ENCODE measurements at places on chromosomes 3 and 15.

- DNase-seq, result no peak
Observed at GRCh38 chr3:193594946-193595689, 2.1 kb downstream of the OPA1 start.

- no peak for DNase-seq
Observed at GRCh38 chr3:106401666-106402490, 533.1 kb upstream of the CBLB start.

DNA sequence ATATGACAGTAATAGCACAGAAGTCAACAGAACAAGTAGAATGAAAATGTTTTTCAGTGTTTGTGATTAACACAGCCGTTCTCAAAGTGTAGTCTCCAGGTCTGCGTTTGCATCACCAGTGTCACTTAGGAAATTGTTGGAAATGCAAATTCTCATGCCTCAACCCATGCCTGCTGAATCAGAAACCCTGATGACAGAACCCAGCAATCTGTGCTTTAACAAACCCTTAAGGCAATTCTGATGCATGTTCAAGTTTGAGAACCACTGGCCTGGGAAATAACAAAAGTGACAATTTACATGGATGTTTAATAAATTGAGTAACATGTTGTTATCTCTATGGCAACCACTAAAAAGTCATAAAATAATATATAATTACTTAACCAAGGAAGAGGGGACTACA, 103.1 kb upstream of the ATP11B start:
- DNase-seq, result no peak

GRCh38 chr15:49064281-49064653, 18.0 kb upstream of the SECISBP2L start:
- no peak for DNase-seq

- peak; percentile 60 for DNase-seq
Observed at GRCh38 chr3:56985878-56986277, 74.6 kb upstream of the SPATA12 start.

- no peak for DNase-seq
Observed at GRCh38 chr3:171676601-171677175, 133.6 kb downstream of the PLD1 start.

DNA sequence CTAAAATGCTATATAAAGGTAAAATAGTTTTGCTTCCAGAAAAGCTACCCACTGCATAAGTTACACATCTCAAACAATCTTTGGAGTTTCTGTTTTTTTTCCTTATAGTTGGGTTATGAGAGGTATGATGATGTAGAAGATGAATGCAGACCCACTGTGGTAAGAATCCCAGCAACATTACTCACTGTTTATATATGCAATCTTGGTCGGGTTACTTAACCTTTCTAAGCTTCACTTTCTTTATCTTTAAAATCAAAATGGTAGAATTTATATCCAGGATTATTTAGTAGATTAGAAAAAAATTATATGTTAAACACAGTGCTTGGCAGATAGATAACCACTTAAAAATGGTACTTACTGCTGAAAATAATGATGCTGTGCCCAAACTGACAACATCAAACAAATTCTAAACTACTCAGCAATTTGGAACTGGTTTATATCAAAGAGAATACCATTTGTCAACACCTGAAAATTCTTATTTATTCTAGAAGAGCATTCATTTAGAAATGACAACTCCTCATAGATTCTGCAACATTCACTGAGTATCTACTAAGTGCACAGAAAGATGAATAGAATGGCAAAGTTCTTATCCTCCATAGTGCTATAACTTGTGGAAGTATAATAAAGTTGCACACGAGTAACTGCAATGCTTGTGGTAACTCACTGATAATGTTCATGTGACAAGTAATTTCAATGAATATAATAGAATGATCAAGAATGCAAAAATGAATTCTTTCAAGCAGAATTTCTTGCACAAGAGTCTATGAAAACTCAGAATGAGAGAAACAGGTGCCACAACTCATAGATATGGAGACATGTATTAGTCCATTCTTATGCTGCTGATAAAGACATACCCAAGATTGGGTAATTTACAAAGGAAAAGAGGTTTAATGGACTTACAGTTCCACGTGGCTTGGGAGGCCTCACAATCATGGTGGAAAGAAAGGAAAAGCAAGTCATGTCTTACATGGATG, 129.0 kb upstream of the SLC7A14 start:
- DNase-seq, result no peak

- DNase-seq, result peak; percentile 49
Observed at GRCh38 chr3:100893590-100893989, 99.6 kb downstream of the ABI3BP start.

GRCh38 chr15:37773111-37773860, 161.2 kb upstream of the TMCO5A start:
- no peak for DNase-seq

- peak; percentile 14 for DNase-seq
Observed at GRCh38 chr15:70762469-70763119, 764 bp downstream of the UACA start.

DNA sequence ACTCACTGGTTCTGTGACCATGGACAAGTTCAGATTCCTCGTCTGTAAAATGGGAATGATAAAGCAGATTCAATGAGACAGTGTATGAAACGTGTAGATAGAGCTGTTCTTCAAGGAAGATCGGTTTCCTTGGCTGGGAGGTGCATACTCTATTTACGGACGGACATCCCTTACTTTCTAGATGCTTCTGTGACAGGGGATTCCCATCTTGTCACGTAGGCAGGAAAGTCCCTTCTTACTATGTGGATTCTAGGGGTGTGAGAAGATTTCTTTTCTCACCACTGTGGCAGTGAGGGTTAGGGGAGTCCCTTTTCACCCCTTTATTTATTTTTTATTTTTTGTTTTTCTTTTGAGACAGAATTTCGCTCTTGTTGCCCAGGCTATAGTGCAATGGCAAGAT, 180.9 kb upstream of the TBL1XR1 start:
- no peak for DNase-seq

GRCh38 chr3:150825192-150825915, 62.4 kb upstream of the SIAH2 start:
- no peak for DNase-seq

GRCh38 chr3:183911087-183911486, 26.4 kb upstream of the PARL start:
- no peak for DNase-seq

DNA sequence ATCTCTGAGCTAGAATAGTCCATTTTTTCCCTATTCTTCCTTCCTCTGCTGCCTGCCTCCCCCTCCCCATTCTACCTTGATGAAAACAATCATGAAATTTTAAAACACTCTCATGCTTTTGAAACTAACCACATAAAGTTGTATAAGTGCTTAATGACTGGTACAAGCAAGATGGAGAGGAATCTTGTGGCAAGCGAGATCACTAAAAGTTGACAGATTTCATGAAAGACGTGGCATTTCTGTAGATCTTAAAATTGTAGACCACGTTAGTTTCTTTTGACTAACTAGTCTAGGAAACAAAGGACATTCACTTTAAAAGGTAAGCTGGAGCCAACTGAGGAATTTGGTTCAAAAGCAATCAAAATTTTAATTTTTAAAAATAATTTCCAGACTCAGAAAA, 35.4 kb downstream of the HHLA2 start:
- DNase-seq, result no peak

DNA sequence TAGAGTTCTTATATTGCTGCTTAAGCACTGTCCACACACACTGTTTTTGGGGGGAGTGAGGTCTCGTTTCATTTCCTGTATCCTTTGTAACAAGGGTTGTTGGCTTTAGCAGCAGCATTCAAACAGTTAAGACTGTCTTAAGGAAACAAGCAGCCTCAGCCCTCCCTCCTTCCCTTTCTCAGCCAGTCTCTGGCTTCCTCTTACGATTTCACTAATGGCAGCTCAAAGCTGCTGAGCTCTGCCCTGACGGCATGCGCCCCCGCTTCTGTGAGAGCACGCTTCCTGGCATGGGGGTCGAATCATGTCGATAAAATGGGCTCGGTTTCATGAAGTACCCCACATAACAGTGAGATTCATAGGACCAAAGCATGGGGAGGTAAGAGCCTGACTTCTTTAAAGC, 105.0 kb downstream of the KLHL25 start:
- peak; percentile 93 for DNase-seq

GRCh38 chr3:24498391-24498790, 3.7 kb upstream of the THRB start:
- DNase-seq, result peak; percentile 82

- DNase-seq, result no peak
Observed at GRCh38 chr3:24261521-24261920, 233.1 kb downstream of the THRB start.

- no peak for DNase-seq
Observed at GRCh38 chr3:29716213-29716612, 435.3 kb downstream of the RBMS3 start.

DNA sequence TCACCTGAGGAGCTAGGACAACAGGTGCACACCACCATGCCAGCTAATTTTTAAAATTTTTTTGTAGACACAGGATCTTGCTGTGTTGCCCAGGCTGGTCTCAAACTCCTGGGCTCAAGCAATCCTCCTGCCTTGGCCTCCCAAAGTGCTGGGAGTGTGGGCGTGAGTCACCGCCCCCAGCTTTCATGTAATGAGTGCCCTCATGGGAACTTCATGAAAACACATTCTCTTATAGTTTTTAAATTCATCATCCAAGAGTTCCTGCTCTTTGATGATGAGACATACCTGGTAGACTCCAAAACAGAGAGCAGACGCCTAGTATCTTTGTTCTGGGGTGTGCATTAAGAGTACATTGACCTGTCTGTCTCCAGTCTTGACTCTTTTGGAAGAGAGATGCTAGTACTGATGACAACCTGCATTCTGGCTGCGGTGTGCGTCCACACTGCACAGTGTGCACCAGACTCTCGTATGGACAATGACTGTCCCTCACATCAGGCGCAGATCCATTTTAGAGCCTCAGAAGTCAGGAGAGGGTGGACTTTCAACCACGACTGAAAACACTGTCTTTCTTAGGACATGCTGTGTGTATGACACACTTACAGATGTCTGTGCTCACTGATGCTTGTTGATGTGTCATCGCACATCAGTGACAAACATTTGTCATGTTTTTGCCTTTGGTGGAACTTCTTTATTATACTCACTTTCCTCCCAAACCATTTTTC, 2.0 kb downstream of the NRROS start:
- DNase-seq, result peak; percentile 58

- DNase-seq, result no peak
Observed at GRCh38 chr3:37823189-37823588, 38.5 kb upstream of the CTDSPL start.

GRCh38 chr3:933326-933725, 159.5 kb upstream of the CNTN6 start:
- DNase-seq, result no peak

DNA sequence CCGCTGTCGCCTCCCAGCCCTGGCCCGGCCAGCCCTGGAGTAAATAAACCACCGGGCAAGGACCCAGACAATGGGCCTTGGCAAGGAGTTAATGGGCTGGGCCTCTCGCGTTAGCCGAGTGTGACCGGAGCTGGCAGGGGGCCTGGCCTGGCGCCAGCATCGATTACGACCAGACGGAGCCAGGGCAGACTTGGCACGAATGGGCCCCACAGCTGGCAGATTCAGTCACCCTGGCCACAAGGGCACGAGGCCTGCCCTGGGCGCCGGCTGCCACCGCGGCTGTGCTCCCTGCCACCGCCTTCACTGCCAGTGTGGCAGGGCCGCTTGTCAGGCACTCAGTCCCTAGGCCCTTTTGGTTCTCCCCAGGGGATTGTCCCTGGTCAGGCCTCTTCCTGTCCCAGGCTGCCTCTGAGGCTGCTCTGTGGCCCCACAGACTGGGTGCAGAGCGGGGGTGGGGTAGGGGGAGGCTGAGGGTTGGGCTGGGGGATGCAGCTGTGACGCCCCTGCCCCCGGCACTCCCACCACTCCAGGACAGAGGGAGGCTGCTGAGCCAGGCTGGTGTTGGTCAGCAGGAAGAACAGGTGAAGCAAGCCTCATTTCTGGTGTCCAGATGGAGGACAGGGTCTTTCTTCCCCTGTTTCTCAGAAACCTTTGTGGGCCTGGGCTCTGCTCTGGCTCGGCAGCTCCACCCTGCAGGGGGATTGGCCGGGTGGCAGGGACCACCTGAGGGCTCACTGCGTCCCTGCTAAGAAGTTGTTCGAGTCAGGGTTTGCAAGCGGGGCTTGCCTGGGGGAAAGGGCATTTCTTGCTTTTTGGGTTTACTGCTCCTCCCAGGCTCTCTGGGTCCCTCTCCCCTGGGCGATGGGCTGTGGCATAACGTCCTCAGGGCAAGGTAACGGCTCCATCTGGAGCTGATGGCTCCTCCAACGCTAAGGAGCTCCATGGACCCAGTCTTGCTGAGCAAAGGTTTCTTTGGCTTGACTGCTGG, 30.5 kb upstream of the SRP14 start:
- no peak for DNase-seq

DNA sequence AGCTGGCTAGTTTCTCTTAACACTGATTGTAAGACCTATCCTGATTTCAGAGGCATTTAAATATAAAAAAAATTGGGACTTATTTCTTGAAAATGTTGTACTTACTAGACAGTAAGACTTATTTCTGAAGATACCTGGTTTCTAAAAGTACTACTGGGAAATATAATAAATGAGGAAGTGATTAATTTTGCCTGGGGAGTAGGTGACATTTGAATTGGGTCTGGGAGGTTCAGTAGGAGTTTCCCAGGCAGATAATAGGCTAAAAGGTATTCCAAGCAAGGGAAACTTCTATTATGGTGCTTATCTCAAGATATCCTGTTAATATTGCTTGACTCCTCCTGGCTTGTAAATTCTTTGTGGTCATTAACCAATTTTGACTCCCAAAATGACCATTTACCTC, 6.5 kb upstream of the IQGAP1 start:
- DNase-seq, result no peak

DNA sequence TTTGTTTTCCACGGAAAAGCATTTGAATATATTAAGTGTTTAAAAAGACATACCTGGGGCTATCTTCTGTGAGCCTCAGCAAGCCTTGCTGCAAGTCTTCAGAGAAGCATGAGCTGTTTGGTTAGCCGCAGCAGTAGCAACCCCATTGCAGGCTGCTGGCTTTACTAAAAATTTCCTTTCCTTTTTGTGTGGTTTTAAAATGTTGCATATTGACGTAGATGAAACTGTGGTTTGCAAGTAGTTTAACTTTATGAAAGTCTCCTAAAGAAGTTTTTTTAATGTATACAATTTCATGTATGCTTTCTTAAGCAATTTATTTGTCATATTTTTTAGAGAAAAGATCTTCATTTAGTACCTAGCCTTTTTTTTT, at the start of gene GPR171:
Gene GPR171 (minus strand): TSS at position 166 of the 370 bp plus-strand sequence. CDS start 3,830 bp downstream, outside the sequence.
- DNase-seq, result no peak

- no peak for DNase-seq
Observed at GRCh38 chr3:169923189-169923588, 11.8 kb downstream of the SAMD7 start.

GRCh38 chr3:63934041-63934866, 22.1 kb upstream of the SCAANT1 start:
- DNase-seq, result peak; percentile 80

GRCh38 chr15:81333363-81333762, 9.4 kb upstream of the STARD5 start:
- no peak for DNase-seq

DNA sequence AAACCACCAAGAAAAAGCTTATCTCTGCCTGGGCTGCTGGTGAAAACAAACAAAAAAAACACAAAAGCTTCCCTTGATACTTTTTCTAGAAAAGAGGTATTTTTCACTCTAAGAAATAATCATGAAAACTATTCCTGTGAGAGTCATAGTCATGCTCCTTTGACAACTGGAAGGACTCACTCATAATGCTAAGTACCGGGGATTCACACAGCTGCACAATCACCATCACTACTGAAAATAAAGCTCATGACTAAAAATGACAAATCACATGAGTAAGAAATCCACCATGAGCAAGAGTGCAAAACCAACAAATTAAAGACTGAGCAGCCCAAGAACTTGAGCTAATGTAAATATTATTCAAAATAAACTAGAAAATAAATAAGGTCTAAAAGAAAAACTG, 10.6 kb upstream of the POU1F1 start:
- no peak for DNase-seq

GRCh38 chr15:68285259-68285980, 7.9 kb downstream of the FEM1B start:
- DNase-seq, result peak; percentile 60

GRCh38 chr3:86047161-86047560, 943.8 kb downstream of the VGLL3 start:
- DNase-seq, result no peak

Data from inflammatory macrophage (primary cell).